ENCODE measurements at places on chromosomes 1 and 21.
A peak's percentile ranks its signal among the peaks of the same experiment; 100 is the strongest.

- no peak for DNase-seq
These were observed 131.5 kb downstream of the CNIH3 start for GRCh38 chr1:224747578-224747977.

- no peak for DNase-seq
These were observed 56.8 kb downstream of the COL6A1 start for GRCh38 chr21:46038341-46038829.

DNA sequence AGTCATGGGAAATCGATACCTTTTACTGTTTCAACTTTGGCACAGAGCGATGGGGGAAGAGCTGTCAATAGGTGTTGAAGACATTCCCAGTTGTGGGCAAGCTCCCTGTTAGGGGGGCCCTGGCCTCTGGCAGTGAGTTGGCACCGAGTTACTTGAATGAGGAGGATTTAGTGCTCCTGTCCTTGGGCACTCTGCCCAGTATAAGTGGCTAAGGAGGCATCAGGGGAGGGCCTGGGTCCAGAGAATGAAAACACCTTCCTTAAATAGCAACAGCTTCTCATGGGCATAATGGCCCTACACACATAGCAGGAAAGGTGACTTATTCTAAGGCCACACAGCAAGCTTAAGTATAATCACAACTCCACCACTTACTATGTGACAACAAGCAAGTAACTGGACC is 664.4 kb downstream of the PTPRU start:
- no peak for DNase-seq

- DNase-seq: no peak
These were observed 81.6 kb upstream of the CD55 start for GRCh38 chr1:207239874-207240273.

DNA sequence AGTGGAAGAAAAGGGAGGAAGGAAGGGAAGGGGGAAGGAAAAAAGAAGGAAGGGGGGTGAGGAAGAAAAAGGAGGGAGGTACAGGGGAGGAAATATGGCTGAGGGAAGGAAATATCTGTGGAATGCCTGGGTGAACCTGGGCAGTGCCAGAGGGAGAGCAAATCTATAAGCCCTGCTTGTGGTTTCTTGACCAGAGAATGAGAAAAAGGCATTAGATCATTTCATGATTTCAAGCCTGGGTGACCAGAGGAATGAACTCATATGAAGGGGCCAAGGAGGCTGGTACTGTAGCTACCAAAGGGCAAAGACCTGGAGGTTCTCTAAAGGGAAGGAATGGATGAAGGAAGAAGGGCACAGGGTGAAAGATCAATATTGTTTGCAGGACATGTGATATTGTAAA is 31.4 kb downstream of the GNG12 start:
- DNase-seq: no peak

- DNase-seq: no peak
These were observed 669.0 kb downstream of the RWDD3 start for GRCh38 chr1:95903060-95903459.

- DNase-seq: no peak
These were observed 8.4 kb downstream of the C1orf115 start for GRCh38 chr1:220698607-220699016.

- DNase-seq: no peak
These were observed 245.6 kb upstream of the HOOK1 start for GRCh38 chr1:59569198-59569597.

DNA sequence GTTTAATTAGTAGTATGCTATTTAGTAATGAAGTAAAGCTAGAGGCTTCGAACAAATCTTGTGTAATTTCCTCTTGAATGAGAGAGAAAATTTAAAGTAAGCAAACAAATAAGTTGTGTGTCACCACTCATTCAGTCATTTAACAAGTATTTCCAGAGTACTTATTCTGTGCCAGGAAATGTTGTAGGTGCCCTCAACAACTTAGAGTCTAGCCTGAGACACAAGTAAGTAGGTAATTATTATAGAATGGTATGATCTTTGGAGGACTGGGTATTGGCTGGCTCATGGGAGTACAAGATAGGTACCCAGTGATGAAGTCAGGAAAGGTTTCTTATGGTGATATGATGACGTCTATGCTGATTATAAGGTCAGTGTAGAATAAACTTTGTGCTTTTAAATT is 17.4 kb upstream of the METTL18 start:
- no peak for DNase-seq

GRCh38 chr1:153399401-153400055 is 8.7 kb upstream of the S100A8 start:
- no peak for DNase-seq

DNA sequence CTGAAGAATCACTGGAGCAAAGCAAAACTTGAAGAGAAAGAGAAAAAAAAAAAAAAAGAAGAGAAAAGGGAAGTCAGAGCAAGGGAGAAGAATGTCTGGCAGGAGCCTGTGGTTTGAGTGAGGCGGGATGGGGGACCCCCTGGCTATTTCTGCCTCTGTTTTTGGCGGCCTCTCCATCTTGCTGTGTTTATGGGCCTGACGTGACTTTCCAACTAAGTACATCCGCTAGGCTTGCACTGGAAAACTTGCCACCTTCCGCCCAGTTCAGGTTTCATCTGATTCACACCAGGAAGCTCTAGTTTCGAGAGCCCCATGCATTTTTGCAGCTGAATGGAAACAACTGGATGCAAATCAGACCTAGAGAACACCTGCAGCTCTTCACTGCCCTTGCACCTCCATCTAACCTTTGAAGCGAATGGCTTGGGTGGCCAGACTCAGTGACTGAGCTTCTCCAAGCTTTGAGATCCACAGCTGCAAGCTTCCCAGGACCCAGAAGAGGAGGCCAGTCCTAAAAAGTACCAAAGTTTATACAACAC is 28.0 kb downstream of the TBX15 start:
- peak; percentile 46 for DNase-seq

DNA sequence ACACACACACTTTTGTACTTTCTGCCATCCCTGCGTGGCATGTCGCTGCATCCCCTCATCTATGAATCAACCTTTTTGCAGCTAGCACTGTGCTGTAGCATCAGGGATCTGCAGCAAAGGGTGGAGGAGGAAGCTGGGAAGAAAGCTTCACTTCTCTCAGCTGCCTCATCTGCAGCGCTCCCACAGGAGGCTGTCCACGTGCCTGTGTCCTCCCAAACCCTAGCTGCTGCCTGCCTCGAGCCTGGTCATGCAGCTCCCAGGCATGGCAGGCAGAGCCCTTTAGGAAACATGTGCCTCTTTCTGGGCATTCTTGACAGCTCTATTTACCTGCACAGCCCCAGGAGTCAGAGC is 262.1 kb upstream of the SGIP1 start:
- no peak for DNase-seq

DNA sequence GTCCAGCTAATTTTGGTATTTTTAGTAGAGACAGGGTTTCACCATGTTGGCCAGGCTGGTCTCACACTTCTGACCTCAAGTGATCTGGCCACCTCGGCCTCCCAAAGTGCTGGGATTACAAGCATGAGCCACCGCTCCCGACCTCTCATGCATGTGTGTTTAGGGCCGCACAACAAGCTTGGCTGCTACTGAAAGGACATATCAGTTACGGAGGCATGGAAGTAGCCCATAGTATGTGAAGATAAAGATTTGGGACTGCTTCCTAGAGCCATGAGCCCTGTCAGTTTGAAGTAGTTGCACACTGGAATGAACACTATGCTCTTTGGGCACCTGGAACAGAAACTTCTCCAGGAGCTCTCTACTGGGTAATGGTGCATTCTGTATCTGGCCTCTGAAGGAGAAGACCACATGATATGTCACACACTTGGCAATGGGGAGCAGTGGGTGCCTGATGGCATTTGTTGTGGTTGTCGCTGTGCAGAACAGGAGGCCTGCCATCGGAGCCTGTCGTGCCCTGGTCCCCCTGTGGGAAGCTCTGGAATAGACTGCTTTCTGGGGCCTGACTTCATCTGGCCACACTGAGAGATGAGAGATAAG is 144.7 kb upstream of the KIF26B start:
- no peak for DNase-seq

GRCh38 chr1:21117597-21118001 is 59.1 kb downstream of the EIF4G3 start:
- no peak for DNase-seq

- DNase-seq: no peak
These were observed 3.2 kb downstream of the DISP3 start for GRCh38 chr1:11482198-11482597.

DNA sequence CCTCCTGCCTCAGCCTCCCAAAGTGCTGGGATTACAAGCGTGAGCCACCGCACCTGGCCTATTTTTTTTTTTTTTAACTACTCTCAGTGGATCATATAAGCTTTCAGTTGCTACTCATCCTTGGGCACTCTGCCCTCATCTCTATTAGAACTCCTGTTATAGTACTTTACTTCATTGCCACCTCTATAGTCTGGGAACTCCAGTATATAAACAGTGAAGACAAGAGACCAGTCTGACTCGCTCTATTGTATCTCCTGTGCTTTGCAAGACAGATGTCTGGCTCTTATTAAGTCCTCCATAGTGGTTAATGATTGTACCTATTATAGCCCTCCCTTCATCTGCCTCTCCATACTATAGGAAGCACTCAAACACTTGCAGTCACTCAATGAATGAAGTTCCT is 15.1 kb downstream of the KHDRBS1 start:
- DNase-seq: no peak

- DNase-seq: no peak
These were observed 108.5 kb upstream of the GADD45A start for GRCh38 chr1:67576474-67576873.

DNA sequence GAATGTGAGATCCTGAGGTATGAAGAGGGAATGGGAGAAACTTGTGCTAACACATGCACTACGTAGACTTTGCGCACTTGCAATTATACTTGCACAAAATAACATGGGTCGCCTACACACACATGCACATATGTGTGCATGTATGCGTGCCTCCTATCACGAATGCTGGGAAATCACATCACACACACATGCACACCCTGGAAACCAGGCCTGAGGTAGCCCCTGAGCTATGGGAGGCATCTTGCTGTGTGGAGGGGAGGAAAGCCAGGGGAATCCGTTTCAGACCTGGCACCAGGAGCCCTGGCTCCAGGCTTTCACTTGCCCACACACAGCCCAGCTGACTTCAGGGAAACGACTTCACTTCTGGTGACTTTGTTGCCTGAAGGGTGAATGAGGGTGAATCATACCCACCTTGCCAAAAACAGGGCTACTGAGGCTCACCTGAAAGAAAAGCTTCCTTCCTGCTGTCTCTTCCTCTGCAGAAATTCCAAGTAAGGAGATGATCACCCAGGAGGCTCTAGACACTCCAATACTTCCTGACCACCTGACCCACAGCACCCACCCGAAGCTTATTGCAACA is 136.0 kb upstream of the NGF start:
- no peak for DNase-seq

- no peak for DNase-seq
These were observed 85.7 kb downstream of the ST6GALNAC3 start for GRCh38 chr1:76160225-76160624.

DNA sequence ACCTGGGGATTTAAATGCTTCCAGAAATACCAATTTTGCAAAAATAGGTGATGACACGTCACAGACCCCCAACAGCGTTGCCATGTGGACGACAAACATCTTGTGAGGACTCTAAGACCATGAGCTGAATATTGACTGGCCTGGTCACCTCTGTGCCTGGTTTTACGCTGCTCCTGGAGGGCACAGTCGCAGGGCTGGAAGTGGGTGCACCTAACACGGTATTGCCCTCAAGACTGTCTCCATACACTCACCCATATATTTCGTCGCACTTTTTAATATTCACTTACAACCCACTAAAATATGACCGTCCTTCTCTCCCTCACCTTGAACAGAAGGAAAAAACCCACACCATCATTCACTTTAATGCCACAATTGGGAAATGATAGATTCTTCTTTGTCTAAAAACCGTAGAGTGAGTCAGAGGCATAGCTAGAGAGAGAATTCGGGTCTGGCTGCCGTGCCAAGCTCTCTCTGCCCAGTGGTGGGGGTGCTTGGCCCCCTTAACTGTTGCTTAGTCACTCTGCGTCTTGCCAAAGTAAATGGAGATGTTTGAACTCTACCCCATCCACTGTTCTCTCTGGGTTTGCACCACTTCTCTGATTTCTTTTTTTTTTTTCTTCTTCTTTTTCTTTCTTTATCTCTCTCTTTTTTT is 40.8 kb upstream of the UTS2 start:
- DNase-seq: no peak

GRCh38 chr21:41460578-41461527 is 34.8 kb downstream of the MX1 start:
- no peak for DNase-seq

- no peak for DNase-seq
These were observed 21.7 kb downstream of the LRRC8B start for GRCh38 chr1:89546082-89546889.

DNA sequence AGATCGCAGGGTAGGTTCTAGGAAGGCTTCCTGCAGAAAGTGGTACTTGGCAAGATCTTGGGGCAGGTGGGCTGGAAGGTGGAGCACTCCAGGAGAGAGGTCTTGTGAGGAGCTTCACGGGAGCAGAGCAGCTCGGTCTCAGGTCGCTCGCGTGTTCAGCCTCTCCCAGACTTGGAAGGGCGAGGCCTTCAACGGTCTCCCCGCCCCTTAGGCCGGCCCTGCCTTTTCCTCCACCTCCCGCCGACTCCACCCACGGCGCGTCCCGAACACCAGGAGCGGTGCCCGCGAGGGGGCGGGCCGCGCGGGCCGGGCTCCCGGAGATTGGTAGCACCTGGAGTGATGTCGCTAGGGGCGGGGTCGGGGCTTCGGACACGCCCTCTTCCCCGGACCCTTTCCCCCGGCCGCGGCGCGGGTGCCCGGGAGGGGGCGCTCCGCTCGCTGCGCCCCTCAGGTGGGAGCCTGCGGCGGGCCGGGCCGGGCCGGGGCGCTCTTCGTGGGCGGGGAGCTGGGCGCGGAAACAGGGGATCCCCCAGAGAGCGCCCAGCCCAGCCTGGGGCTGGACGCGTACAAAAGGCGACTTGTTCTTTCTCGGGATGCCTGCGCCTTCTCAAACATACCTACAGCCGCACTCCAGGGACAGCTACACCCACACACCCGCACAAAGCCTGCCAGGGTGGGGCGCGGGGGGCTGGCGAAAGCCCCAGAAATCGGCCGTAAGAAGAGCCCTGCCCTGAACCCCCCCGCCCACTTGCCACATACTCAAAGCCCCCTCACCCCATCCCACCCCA is 35.5 kb downstream of the AHDC1 start:
- peak; percentile 60 for DNase-seq

Measured in GM12878 (cell line).